Right lung (tissue), 10 donors: ENCODE measurements at places on chromosomes 4 and X. TPM values are rescaled to one million over a fixed set of nuclear protein-coding genes. Genes with fewer than 3 reads are reported as not detected.

GRCh38 chr4:159220353-159220752, 117.5 kb downstream of the RAPGEF2 start:
- no peak for DNase-seq

DNA sequence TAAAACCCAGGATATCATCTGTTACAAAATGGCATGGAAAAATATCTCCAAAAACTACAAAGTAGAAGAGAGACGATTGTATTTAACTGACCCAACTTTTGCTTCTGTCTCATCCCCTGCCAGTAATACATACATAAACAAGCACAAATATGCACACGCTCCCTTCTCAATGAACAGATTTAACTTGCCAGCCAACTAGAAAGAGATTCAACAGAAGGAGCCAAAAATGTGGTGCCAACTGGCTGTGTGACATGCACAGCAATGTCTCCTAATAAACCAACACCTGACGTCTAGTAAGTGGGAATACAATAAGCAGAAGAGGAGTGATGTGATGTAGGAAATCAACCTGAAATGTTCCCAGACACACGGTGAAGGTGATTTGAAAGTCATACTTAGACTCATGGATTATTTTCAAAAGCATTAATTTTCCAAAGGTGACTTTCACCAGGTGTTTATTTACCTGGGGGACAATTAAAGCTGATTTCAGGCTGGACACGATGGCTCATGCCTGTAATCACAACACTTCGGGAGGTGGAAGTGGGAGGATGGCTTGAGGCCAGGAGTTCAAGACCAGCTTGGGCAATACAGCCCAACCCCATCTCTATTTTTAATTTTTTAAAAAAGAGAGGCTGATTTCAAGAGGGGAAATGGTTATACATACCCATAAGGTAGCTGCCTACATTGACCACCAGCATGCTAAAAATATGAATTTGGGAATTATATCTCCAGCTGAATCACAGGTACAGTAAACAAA, 33.7 kb downstream of the SH3RF1 start:
- DNase-seq = no peak

UNC5C gene
- polyA plus RNA-seq = 47.2 TPM

ATOH1 gene
- polyA plus RNA-seq = not detected

HUWE1 gene
- 113 TPM for polyA plus RNA-seq

- DNase-seq = no peak
Measured at GRCh38 chrX:17521871-17522693, 147.1 kb downstream of the NHS start.

GRCh38 chrX:13638826-13639225, 14.1 kb upstream of the TCEANC start:
- DNase-seq = no peak
